Activated CD4-positive, alpha-beta T cell treated with anti-CD3 and anti-CD28 coated beads for 48 hours (primary cell): ENCODE measurements at places on chromosomes 1 and 21.
A peak's percentile ranks its signal among the peaks of the same experiment; 100 is the strongest.

DNA sequence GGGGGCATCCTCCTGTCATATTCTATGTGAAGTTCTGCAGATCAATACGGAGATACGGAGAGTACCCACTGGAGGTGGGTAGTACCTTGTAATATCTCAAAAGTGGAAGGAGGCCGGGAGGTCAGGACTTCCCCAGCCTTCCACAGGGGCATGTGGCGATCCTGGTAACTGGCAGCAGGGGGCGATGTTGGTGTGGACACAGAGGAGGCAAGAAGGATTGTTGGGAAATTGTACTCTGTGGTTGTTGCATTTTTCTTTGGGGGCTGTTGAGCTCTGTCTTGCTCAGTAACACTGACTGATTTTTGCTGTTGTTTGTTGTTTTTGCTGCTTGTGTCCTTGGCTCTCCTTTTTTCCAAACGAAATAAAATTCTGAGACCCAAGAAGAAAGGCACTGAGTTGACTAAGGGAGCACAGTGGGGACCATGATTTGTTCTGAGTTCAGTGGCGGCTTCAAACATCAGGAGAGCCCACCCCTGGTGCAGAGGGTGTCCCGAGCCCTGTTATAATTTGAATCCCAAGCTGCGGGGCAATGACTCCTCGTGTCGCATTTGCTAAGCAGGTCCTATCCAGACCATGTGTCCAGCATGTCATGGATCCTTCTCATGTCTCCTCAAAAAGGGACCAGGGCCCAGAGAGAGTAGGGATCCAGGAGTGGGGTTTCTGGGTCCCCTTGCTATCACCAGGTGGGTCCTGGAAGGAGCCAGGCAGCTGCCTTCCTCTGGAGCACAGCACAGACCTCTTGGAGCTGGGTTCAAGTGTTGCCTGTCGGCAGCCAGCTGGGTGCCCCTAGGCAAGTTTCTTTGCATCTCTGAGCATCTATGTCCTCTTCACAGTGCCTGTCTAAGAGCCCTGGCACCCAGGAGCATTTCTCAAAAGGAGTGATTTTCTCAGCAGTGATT, 22.8 kb downstream of the LHX4 start:
- peak; percentile 87 for DNase-seq

- no peak for DNase-seq
These were observed 13.5 kb upstream of the ATP2B4 start for GRCh38 chr1:203612932-203613682.

DNA sequence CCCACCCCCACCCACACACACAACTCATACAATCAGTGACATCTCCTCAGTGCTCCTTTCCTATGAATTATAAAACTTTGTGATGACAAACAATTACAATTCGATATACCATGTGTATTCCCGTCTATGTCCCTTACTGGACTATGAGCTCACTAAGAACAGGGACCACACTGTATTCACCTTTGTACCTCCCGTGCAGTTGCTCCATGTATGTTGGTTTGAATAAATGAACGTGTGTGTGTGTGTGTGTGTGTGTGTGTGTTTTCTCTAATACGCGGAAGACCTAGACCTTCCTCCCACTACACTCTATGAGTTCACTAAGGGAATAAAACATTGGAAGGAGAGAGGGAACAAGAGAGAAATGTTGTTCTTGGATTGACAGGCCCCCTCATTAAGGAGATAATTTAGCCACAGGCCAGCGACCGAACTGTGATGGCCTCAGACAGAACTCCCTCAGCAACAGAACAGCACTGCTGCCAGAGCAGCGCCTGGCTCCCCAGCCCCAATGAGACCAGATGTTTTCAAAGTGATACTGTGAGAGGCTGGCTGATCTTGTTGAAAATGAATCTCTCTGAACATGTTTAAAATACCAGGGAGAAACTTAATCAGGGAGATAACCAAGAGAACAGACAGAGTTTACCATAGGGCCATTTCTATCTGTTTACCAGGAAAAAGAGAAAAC, 21.7 kb downstream of the BCAR3 start:
- no peak for DNase-seq

DNA sequence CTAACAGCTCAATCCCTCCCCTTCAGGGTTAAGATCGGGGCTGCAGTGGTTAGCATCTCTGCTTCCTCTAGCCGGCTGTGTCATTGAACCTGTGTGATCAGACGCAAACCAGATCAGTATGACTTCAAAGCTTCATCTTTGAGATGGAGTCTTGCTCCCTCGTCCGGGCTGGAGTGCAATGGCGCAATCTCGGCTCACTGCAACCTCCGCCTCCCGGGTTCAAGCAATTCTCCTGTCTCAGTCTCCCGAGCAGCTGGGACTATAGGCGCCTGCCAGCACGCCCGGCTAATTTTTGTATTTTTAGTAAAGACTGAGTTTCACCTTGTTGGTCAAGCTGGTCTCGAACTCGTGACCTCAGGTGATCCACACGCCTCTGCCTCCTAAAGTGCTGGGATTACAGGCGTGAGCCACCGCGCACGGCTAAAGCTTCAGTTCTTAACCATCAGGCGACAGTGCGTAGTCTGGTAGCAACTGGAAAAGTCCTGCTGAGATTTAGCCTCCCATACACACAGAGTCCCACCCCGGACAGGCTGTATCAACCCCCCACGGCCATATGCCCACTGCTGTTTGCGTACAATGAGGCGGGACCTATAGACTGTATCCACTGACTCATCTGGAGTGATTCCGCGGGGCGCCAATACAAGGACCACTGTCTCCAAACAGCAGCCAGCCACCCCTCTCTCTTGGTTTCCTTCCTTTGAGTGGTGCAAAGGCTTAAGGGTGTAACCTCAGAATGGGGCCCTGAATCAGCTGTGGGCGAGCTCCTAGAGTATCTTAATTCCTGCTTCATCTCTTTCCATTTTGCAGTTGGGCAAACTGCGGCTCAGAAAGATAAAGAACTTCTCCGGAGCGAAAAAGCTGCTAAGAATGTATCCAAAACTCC, 23.3 kb downstream of the CELA3A start:
- DNase-seq, result peak; percentile 85

GRCh38 chr1:32184650-32185049, 5.2 kb downstream of the TXLNA start:
- no peak for DNase-seq

GRCh38 chr1:156385534-156386031, 16.6 kb downstream of the RHBG start:
- DNase-seq, result peak; percentile 80

GRCh38 chr1:218878369-218878768, 295.3 kb upstream of the LYPLAL1 start:
- no peak for DNase-seq

DNA sequence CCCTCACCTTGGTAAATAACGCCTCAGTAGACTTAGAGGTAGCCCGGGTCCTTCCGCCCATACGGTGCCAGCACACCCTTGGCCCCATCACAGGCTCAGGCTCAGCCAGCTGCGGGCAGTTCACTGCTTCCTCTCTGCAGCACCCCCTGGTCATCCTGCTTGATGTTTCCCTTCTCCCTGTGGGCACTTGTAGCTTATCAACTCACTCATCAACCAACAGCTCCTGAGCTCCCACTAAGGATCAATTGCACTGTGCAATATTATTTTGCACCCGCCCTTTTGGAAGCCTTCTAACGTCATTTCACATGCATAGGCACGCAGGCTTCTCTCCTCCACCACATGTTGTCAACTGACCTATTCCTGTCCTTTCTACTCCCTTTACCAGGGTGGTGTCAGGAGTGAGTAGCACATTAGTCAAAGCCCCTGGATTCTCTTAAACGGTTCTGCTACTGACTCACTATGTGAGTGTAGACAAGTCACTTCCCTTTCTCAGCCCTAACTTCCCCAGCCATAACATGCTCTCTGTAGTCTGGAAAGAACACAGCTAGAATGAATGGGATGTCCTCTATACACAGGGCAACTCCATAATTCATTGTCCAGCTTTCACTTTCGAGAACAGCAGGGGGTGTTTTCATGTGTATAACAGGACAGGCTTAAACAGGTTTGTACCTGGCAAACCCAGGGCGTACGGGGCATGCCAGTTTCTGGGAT, 47.1 kb upstream of the IRF2BP2 start:
- peak; percentile 41 for DNase-seq

GRCh38 chr21:40313260-40313659, 446.0 kb downstream of the PCP4 start:
- DNase-seq, result no peak

DNA sequence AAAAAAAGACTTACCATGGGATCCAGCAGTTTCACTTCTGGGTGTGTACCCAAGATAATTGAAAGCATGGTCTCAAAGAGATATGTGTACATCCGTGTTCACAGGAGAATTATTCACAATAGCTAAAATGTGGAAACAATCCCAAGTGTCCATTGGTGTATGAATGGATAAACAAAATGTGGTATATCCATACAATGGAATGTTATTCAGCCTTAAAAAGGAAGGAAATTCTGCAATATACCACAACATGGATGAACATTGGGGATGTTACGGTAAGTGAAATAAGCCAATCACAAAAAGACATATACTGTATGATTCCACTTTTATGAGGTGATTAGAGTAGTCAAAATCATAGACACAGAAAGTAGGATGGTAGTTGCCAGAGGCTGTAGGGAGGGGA, 7.0 kb upstream of the TUT4 start:
- no peak for DNase-seq

DNA sequence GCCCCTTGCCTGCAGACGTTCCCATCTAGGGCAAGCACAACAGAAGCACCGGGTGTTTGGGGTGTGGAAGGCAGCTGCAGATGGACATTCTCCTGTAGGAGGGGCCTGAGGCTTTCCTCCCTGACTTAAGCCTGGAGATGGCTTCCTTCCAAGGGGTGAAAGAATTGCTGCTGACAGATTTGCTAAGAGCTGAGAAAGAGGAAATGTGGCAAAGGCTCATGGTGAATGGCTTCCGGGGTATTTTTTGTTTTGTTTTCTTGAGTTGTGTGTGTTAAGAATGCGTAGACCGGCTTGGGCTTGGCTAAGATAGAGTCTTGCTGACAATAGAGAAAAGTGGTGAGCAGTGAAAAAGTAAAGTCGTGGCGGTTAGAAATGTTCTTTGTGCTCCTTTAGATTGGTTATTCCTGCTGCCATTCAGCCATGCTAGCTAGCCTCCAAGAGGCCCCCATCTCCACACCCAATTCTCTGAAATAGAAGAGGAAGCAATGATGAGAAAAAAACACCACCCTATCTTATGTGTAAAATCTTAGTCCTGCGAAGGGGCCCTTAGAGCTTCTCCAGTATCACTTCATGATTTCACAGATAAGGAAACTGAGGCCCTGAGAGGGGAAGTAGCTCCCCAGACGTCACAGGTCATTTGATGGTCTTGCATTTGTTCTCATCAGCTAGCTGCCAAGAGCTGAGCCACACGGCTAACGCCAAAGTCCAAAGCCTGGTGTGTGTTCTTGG, 36.9 kb downstream of the EIF2D start:
- DNase-seq, result no peak

- DNase-seq, result no peak
These were observed 676.1 kb downstream of the PTPRU start for GRCh38 chr1:29912425-29912824.

GRCh38 chr1:7068552-7068951, 283.3 kb downstream of the CAMTA1 start:
- DNase-seq, result no peak

- DNase-seq, result no peak
These were observed 10.2 kb downstream of the RPS6KC1 start for GRCh38 chr1:213061263-213061662.

GRCh38 chr1:101316799-101317198, 80.0 kb downstream of the S1PR1 start:
- DNase-seq, result no peak

DNA sequence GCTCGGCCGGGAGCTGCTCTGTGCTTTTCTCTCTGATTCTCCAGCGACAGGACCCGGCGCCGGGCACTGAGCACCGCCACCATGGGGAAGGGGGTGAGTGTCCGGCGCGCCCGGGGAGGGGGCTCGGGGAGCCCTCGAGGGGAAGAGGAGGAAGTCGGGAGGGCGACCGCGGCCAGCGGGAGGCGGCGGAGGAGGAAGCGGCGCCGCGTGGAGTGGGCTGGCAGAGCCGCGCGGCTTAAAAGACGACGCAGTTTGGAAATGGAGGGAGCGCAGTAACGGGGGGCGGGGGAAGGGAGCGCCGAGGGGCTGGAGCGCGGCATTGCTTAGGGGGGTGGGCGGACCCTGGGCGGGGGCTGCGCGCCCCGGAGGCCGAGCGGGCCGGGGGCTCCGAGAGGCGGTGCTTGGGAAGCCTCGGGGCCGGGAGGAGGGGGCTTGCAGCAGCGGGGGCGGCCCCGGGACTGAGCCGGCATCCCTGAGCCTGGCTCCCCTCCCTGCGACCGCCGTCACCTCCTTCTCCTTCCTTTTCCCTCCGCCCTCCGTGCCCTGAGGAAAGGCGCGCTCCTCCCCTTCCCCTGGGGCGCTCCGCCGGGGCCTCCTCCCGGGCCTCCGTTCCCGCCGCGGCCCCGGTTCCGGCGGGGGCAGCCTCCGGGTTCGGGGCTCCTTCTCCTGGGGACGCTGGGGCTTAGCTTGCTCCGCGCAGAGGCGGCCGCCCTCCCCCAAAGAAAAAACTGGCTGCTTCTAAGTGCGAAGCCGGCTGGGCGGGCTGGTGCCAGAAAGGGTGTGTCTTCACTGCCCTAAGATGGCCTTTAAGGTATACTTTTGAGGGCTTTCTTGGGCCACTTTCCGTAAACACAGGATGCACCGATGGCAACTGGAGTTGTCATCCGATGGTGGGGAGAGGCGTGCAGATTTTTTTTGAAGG, 648 bp downstream of the ATP1A1 start:
- DNase-seq, result peak; percentile 71

GRCh38 chr21:44500111-44500510, 39.9 kb downstream of the KRTAP10-1 start:
- no peak for DNase-seq

GRCh38 chr21:40457741-40458140, 389.2 kb downstream of the DSCAM start:
- DNase-seq, result no peak

DNA sequence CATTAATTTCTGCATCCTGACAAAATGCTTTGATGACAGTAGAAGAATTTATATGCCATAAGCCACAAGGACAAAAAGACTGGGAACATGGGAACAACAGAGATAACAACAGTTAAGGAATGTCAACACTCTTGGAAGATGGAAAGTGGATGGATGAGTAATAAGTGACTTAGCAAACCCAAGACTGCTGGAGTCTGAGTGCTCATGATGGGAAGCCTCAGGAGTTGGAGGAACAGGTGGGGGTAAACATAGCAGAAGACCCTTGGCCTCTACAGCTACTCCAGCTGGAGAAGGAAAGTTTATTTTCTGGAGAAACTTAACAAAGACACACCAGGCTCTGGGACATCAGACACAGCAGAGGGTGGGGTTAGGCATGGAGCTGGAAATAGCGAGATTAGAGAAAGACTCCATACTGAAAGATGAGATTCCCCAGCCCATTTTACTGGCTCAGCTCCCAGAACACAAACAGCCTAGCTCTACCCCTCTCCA, 13.6 kb downstream of the G0S2 start:
- no peak for DNase-seq
